ENCODE measurements at places on chromosomes 4 and X.

DNA sequence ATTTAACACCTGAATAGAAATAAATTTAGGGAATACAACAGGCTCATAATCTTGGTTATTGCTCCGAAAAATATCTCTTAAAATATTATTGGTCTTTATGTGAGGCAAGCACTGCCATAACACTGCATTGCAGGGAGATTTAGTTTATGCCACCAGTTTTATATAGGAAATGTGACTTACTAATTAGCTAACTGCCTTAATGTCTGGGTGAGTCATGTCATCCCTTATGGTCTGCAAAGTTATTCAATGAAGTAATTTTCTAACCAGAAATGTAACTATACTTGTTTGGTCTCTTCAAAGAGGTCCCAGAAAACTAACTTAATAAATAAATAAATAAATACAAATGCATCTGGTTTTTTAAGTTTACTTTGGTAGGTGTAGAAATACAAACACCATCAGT, 597.2 kb downstream of the GALNTL6 start:
- DNase-seq: no peak

DNA sequence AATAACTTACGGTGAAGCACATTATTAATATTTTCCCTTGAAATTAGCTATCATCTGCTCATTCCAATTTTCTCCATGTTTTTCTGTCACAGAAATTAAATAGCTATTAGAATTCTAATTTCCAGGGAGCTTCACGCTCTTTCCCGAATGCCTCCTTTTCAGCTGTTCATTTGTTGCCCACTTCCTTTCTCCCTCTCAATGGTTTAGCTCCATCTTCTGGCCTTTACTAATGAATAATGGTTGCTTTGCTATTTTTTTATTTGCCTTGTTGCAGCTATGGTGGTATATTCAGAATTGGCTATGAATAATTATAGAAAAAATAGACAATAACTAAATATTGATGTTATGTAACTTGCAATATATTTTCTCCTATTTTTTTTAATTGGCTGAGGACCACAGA, 70.5 kb downstream of the GRIA2 start:
- no peak for DNase-seq

DNA sequence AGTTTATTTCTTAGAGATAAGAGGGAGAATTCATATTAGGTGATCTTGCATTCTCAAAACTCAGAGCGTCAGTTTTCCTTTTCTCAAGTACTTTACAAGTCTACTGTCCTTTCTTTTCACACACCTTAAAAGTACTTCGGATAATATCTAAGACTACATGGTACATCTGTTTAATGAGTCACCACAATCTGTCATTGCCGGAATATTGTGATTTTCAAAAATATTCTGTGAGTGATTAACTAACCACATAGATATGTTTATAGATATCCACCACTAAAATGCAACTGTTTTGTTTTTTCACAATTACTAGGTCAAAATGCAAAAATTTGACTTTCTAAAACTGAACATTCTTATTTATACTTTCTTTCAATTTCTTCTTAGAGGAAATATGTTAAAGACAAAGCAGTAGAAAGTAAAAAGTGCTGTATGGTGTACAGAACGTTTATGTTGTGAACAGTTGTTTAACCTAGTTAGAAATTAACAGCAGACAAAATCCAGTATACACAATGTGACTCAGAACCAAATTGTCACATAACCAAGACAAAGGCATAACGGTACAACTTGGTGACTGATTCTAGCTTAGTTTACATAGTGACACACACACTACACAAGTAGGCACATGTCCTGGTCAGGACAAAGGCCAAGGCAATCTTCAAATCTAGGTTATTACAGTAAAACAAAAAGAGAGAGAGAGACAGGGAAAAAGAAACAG, 482.9 kb downstream of the NAF1 start:
- no peak for DNase-seq

DNA sequence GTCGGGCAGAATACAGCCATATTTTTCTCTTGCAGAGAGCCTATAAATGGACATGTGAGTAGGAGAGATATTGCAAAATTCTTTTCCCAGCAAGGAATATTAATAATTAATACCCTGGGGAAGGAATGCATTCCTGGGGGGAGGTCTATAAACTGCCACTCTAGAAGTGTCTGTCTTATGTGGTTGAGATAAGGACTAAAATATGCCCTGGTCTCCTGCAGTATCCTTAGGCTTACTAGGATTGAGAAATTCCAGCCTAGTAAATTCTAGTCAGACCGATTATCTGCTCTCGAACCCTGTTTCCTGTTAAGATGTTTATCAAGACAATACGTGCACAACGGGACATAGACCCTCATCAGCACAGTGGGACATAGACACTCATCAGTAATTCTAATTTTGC, 872.6 kb downstream of the FSTL5 start:
- no peak for DNase-seq

GRCh38 chr4:158805635-158806471, 37.0 kb downstream of the FNIP2 start:
- no peak for DNase-seq

DNA sequence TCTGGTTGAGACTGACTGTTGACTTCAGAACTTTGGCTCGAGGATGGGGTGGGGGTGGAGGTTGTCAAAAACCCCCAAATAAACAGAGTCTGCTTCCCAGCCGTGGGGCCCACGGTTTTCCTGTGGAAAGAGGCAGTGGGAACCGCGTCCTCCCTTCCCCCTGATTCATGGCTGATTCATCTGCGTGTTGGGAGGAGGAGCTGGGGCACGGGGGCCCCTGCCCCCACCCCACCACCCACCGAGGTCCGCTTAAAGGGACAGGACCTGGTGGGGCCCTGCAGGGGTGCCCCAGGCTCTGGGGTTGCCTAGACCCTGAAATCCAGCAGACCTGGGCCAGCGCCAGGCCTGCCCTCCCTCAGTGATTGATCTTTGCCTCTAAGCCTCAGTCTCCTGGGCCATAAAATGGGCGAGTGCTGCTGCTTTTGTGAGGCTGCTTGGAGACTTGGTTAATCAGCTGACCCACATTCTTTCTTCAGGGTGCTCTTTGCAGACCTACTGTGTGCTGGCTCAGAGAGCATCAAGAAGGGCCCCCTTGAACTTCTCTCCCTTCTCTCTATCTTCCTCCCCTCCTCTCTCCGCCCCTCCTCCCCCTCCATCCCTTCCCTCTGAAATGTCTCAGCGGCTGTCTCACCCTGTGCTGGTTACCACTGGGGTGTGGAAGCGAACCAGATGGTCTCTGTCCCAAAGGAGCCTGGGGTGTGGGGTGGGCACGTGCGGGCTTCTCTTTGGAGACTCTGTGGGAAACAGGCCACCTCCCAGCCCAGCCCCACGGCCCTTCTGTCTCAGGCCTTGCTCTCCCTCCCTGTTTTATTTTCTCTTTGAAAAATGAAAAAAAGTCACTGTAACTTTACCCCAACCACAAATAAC, 9.1 kb downstream of the HTRA3 start:
- DNase-seq: no peak

GRCh38 chr4:86118711-86119110, 241.1 kb downstream of the MAPK10 start:
- DNase-seq: no peak

DNA sequence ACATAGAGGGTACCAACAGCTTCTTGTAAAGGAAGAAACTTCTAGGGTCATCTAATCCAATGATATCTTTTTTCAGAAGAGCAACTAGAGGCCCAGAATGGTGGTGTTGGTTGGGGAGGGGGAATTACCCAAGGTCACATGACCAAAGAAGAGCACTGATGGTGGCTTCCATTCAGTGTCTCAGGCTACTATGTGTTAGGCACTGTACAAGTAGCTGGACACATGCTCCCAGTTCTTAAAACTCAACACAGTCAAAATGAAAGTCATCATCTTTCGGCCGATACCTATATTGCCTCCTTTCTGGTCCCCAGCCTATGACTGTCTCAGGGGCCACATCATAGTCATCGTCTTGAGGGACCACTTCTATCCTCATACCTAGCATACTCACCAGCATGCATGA, 88.1 kb downstream of the ARHGAP6 start:
- DNase-seq: no peak

- no peak for DNase-seq
Measured at GRCh38 chr4:165803005-165803404, 70.0 kb upstream of the TLL1 start.

DNA sequence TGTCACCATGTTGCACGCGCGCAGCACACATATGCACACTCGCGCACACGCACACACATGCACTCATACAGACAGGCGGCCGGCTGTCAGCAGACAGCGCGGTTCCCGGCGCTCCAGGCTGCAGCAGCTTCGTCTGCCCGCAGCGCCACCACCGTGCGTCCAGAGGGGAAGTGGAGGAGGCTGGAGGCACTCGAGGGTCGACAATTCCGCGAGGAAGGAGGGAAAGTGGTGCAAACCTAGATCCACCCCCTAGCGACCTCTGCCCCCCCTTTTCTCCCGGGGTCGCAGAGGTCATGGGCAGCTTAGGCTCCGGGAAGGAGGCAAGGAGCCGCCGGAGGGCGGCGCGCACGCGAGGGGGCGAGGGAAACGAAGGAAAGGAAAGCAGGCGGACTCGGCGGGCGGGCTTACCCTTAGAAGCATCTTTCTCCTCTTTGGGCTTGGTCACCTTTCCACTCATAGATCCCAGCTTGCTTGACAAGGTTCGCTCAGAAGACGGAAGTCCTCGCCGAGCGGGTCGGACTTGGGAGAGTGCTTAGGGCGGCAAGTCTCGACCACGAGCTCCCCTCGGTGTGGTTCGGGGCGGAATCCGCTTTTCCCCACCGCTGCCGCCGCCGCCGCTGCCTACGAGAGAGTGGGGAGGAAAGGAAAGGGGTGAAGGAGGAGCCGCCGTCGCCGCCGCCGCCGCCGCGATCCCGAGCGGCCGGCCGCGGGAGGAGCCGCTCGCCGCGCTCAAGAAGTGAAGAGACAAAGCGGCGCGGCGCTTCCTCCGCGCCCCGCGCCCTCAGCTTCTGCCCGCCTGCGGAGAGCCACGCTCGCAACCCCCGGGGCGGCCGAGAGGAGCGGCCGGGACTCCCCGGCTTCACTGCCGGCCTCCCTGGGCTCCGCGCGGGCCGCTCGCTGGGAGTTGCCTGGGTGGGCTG, 326.6 kb upstream of the F9 start:
- DNase-seq: no peak

GRCh38 chr4:150743564-150744342, 161.8 kb downstream of the MAB21L2 start:
- DNase-seq: no peak

GRCh38 chr4:94447754-94448411, 3.9 kb upstream of the PDLIM5 start:
- no peak for DNase-seq

DNA sequence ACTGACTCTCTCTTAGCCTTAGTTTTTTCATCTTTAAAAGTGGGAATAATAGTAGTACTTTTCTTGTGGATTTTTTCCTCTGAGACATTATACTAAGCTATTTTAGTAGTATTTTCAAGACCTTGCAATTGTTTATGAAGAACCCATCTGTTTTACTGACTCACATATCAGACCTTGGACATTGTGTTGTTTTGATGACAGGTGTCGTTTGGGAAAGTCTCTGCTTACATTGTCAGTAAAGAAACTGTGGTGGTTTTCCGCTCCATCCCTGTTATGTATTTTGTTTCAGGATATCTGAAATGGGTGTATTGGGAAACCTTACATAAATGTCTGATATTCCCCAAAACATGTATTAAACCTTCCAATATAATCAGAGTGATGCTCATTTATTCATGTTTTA, 92.2 kb downstream of the STIM2 start:
- DNase-seq: no peak

DNA sequence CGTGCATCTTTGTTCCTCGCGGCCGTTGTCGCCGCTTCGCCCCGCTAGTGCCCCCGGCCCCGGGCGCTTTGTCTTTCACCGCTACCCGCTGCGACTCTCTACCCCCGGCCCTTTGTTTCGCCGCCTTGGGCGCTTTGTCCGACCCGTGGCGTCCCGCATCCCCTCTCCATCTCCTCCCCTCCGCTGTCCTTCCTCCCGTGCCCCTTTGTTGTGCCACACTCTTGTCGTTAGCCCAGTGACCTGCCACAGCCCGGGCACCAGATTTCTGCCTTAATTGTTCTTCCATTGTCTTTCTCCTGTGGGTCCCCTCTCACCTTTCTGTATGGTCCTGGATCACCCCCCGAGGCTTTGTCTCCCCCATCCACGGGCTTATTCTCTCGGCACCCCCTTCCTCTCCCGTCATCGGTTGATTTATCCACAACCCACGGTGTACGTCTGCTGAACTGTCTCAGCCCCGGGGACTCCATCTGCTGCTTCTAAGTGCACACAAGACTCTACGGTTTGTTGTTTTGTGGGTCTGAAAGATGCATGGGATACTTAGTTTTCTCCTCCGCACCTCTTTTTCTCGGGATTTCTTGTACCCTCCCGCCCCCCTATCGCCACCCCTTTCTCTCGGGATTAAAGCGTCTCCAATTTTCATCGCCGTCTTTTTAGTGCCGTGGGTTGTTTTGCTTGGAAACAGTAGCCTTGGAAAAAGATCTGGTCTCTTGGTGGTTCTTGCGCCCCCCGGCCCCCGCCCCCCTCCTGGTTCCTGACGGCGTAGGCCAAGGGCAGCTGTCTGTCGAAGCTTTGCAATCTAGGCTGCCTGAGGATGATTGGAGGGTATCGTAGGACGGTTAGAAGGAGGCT, 783 bp downstream of the RBPJ start:
- no peak for DNase-seq

- DNase-seq: no peak
Measured at GRCh38 chr4:89752932-89753598, 83.9 kb downstream of the SNCA start.

- DNase-seq: no peak
Measured at GRCh38 chrX:31838617-31839016, 766.8 kb upstream of the FTHL17 start.

DNA sequence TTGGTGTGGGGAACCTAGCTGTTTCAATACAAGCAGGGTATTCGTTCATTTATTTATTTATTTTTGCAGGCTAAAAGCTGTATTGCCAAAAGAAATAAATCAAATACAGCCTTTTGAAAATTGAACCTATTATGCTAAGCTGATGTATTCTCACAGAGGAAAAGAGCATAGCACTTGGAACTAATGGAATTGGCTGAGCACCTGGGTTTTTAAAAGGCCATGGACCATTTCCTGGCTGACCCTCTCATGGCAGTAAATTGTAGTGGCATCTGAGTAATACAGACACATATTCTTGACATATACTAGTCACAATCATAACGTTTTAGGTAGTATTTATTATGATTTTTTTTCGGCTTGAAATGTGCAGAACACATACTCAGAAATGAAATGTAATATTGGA, 71.8 kb upstream of the ALG13 start:
- DNase-seq: no peak

DNA sequence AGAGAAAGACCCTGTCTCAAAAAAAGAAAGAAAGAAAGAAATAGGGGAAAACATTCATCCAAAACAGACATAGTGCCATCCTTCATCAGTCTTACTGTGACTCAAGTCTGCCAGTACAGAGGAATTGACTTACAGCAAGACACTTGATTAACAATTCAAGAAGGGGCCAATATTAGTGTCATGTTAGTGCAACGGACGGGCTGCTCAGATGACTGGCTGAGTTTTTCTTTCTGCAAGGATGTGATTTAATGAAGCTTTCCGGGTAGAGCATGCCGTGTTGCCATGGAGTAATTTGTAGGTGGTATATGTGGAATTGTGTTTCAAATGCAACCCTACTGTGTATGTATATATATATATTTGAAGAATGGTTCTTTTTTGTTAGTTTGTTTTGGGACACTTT, 12.6 kb upstream of the MFAP3L start:
- DNase-seq: no peak

All from stimulated activated CD8-positive, alpha-beta memory T cell treated with anti-CD3 and anti-CD28 coated beads, Interleukin-7, amount 100 ng/mL, for 48 hours (primary cell).